Right kidney (tissue), 9 donors: ENCODE measurements at places on chromosomes 2 and 18.

- no peak for DNase-seq
Observed at GRCh38 chr2:2466534-2466933, 135.5 kb upstream of the MYT1L start.

DNA sequence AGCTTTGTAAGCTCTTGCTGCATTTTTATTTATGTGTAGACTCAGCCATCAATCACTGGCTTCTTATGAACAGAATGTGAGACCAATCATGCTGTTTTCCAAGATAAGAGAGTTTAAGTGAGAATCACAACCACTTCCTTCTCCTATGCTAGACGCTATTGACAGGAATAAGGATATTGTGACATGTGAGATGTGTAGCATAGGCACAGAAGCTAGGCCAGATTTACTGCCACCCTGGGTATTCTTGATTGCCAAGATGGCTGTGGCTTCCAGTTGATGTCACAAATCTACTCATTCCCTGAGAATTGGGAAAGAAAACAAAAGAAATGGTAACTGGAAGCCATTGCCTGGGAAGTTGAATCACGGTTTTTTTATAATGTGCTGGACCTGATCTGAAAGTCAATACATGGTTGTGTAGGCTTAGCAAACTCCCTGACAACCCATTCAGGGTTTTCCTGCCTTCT lies 49.9 kb downstream of the RAB27B start:
- no peak for DNase-seq

DNA sequence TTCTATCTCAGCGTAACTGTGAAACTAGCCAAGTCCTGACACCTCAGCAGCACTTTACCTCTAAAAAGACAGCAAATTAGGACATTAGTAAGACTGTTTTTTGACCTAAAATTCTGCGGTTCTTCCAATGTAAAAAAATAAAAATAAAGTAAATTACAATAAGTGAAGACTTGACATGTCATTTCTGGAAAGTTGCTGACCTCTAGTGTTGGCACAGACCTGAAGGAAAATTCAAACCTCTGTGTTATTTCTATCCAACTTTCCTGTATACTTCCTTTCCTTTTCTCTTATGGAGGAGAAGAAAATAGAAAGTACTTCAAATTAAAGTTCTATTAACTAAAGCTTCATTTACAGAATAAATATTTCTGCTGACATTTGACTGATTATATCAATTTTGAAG lies 110.6 kb downstream of the TMEM182 start:
- no peak for DNase-seq

- no peak for DNase-seq
Observed at GRCh38 chr2:50865235-50865634, 166.7 kb downstream of the NRXN1 start.

GRCh38 chr2:85390941-85391669 lies 19.1 kb downstream of the CAPG start:
- no peak for DNase-seq

DNA sequence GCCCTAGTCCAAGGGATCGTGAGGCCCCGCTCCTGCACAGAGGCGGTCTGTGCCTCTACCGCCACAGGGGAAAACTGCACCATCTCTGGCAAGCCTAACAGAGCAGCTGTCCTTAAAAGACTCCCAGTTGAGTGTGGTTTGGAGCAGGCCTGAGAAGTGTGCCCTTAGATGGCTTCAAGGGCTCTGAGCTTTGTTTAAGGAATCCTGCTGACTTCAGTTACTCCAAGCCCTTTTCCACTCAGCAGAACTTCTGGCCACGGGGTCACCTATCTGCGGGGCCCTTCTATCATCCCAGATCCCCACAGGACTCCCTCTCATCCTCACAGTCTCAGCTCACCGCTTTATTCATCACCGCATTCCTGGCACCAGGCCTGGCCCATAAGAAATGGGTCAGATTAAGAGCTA lies 131.5 kb downstream of the CCDC74A start:
- DNase-seq = no peak

DNA sequence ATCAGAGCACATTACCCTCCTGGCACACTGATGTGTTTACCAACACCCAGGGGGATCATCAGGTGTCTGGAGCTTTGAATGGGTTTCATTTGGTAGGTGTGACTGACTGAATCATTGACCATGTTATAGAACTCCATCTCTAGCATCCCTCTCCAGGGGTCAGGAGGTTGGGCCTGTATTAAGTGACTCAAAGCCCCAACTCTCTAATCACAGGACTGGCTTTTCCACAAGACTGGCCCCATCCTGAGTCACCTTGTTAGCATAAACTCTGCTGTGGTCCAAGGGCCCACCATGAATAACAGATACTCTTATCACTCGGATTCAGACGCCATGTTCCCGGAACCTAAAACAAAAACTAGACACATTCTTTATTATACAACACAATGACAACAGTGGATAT lies 125.9 kb upstream of the NDUFV2 start:
- DNase-seq = no peak

DNA sequence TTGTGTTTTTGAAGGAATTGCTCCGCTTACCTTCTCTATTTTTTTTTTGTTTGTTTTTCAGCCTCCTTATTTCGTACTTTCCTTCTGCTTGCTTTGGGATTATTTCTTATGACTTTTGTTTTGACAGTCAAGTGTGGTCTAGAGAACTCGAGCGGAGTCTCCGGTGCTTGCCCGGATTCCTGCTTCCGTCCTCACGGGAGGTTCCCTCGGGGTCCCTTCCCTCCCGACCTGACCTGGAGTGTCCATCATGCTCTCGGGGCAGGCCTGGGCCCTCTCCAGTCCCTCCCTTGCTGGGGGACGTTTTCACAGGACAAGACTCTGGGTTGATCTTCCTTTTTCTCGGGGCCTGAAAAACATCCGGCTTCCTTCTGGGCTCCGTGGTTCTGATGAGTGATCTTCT lies 45.9 kb downstream of the CTDP1 start:
- DNase-seq = no peak

DNA sequence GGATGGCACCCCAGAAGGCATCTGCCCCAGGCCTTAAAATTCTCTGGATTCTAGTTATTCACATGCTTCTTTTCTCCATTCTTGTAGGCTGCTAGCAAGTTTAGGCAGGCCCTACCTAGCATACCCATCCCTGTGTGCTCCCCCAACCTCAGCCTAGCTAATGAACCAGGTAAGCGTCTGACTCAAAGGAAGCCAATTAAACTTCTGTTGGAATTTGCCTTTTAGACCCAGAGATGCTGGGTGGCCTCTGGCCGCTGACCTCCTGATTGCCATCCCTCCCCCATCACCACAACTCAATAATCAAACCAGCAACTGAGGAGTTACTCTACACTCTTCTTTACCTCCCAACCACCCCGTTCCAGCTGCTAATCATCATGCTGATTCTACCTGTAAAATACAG lies 19.0 kb upstream of the CEP68 start:
- no peak for DNase-seq
